Keratinocyte (primary cell): ENCODE measurements at places on chromosomes 7 and 10. TPM values are rescaled to one million over a fixed set of nuclear protein-coding genes. Genes with fewer than 3 reads are reported as not detected.

MYL10 gene
- not detected in 3 replicates for polyA plus RNA-seq

SPAG6 gene
- polyA plus RNA-seq: not detected in 3 replicates

- DNase-seq: no peak
These were observed 143.6 kb upstream of the NFE2L3 start for GRCh38 chr7:26008428-26008827.

- no peak for DNase-seq
These were observed 254.3 kb upstream of the LYZL1 start for GRCh38 chr10:29034592-29034991.

DNA sequence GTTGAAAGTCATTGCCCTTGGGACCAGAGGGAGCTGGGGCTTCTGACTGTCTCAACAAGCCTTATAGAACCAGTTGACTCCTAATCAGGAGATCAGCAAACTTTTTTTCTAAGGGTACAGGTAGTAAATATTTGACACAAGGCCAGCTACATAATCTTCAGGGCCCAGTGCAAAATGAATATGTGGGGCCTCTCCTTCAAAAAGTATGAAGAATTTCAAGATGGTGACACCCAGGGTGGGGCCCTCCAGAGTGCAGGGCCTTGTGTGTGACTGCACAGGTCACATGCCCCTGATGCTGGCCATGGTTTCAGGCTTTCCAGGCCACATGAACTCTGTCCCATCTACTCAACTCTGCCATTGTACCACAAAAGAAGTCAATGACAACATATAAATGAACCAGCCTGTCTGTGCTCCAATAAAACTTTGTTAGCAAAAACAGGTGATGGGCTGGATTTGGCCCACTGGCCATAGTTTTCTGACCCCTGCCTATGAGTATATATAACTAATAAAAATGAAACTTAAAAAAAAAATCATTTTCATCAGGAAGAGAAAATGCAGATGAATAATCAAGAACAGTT lies 6.1 kb downstream of the MMRN2 start:
- DNase-seq: no peak

DNA sequence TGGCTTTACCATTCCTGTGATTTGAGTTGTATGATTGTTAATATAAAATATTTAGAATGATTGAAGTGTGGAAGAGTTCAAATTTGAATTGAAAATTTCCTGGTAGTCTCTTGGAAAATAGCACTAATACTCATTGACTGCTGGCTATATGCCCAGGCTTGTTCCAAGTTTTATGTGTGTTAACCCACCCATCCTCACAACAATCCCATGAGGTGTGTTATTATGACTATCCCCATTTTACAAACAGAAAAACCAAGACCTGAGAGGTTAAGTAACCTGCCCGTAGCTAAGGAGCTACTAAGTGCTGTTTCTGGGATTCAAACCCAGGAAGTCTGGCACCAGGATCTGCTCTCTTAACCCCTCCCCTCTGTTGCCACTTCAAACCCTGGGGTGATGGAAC lies 213.9 kb downstream of the CREB5 start:
- no peak for DNase-seq
